ENCODE measurements at places on chromosomes 7 and 10. TPM values are rescaled to one million over a fixed set of nuclear protein-coding genes. Genes with fewer than 3 reads are reported as not detected.

Gene HOXA3
- total RNA-seq, result 0.04 TPM

Gene PON3
- total RNA-seq, result not detected

Gene IFIT1B
- total RNA-seq, result not detected

Gene PON1
- total RNA-seq, result not detected

Gene C10orf62
- not detected for total RNA-seq

Gene ADARB2
- total RNA-seq, result not detected

Gene PLPP4
- not detected for total RNA-seq

Gene BAZ1B
- 107 TPM for total RNA-seq

Gene RBP3
- total RNA-seq, result not detected

Gene KAZALD1
- 9.1 TPM for total RNA-seq

Gene TRIM73
- total RNA-seq, result 1.4 TPM

Gene OR2A42
- not detected for total RNA-seq

Gene KIF5B
- 70.2 TPM for total RNA-seq

Gene ATP5F1C
- 409 TPM for total RNA-seq

Gene PRKG1
- total RNA-seq, result 0.22 TPM

Gene BTAF1
- total RNA-seq, result 28.8 TPM

Gene CYP3A4
- total RNA-seq, result 0.07 TPM

Gene HDAC9
- total RNA-seq, result 0.31 TPM

Gene CRPPA
- 9.1 TPM for total RNA-seq

Gene ATOH7
- not detected for total RNA-seq

Gene RELN
- total RNA-seq, result 25.1 TPM

Gene MYO1G
- 0.62 TPM for total RNA-seq

Gene CUBN
- 0.09 TPM for total RNA-seq

Gene RNF148
- not detected for total RNA-seq

Gene TEX47
- total RNA-seq, result not detected

Gene CACNB2
- not detected for total RNA-seq

Gene ACTL6B
- total RNA-seq, result not detected

Gene PDZD8
- total RNA-seq, result 49.4 TPM

Gene CTAGE15
- not detected for total RNA-seq

Gene CNTNAP2
- total RNA-seq, result 0.62 TPM

Gene ERVW-1
- total RNA-seq, result not detected

Gene PLCE1
- 0.02 TPM for total RNA-seq

Gene MEPCE
- total RNA-seq, result 72.8 TPM

Gene FOXI2
- not detected for total RNA-seq

Gene AQP1
- 6.7 TPM for total RNA-seq

Gene DLD
- 201 TPM for total RNA-seq

Gene TAS2R5
- 1.1 TPM for total RNA-seq

Gene HTR5A
- not detected for total RNA-seq

Gene C7orf33
- not detected for total RNA-seq

Gene GSTO2
- 1.4 TPM for total RNA-seq

Gene DYNC1I1
- total RNA-seq, result 0.54 TPM

Gene EGFR
- total RNA-seq, result 0.18 TPM
